ENCODE measurements at places on chromosomes 3 and 15.

DNA sequence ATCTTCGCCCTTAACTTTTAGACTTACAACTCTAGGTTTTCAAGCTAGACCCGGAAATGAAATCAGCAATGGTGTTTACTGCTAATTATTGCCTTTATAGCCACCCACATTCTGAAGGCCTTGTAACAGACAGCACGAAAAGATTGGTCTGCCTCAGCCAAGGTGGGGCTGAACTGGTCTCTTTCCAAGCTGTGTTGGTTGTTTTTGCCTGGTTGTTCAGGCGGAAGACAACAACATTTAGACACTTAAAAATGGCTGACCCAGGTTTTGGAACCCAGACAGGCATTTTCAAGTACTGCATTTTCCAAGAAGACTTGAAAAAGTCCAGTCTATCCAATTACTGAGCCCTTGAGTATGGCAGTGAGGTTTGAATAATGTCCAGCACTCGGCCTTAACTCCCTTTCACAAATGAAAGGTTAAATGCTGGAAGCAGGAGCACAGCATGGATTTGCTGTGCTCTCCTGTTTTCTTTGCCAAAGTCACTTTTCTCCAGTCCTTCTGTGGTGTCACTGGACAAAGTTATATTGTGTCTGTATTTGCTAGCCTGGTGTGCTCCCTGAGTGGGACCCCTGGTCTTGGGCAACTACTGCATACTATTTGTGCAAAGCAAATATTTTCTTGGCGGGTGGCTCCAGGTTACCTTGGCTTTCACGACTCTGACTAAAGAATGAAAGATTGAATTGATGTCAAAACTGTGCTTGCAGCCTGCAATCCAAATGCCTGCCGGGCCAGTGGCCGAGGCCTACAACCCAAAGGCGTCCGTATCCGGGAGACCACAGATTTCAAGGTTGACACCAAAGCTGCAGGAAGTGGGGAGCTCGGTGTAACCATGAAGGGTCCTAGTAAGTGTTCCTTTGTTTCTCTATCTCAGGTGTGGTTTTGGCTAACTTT, 93.5 kb downstream of the FLNB start:
- no peak for DNase-seq

- no peak for DNase-seq
Observed at GRCh38 chr3:64852738-64853137, 164.9 kb upstream of the ADAMTS9 start.

- DNase-seq = no peak
Observed at GRCh38 chr15:93894438-93895036, 336.8 kb upstream of the MCTP2 start.

GRCh38 chr3:64152086-64152485, 73.2 kb downstream of the PRICKLE2 start:
- DNase-seq = no peak

DNA sequence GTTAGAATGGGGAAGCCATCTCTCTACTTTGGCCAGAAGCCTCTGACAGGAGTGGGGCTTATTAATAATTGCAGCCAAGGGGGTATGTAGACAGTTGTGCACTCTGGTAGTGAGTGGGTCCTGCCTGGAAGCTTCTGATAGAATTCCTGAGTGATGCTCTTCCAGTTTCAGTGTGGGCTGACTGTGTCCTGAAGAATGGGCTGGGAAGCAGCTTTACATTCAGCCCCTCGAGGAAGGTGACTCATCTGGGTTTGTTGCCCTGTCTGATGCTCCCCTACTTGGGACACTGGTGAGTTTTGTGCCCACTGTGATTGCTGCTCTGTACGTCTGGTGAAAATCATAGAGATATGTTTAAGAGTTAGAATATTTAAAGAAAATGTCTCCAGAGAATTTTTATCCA, 444.7 kb upstream of the RBMS3 start:
- DNase-seq = no peak

GRCh38 chr3:142081178-142081577, 68.2 kb downstream of the TFDP2 start:
- DNase-seq = no peak

DNA sequence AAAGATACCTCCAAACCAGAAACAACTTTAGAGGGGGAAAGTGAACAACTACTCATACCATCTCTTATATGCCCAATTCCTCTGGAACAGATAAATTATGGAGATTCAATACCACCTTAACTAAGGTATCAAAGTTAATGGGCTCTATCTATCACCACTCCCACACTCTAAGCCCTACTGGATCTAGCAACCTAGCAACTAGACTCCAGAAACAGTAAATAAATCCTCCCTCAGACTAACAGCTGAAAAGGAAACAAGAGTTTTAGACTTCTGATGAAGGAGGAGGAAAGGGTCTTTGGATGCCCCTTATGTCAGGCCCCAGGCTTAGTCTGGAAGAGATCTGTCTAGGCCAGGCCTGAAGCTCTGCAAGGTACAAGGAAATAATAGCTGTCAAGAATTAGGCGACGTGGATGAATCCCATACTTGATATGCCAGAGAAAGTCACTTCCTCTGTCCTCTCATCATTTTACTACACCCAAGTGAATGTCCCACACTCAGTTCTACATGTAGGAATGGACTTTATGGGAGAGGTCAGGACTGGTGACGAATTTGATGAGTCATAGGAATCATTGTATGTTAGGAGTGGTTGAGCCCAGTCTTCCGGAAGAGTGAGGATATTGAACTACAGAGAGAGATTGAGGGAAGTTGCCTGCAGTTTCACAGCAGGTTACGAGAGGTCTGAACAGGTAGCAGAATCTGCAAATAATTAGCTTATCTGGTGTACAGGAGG, 113.8 kb downstream of the AKAP13 start:
- no peak for DNase-seq

DNA sequence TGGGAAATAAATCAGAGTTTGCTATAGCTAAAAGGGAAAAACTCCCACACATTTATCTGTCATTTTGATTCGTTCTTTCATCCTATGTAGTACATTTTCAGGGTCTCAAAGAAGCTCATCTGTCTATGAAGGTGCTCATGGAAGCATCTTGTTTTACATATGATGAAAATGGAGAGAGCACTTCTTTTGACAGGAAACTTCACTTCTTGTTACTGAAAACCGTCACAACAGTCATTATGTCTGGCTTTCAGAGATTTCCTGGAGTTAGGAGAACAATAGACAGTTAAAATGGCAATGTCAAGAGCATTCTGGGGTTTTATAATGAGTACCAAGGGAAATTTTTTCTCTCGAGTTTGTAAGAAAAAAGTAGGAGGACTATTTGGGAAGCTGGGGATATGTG, 83.3 kb downstream of the TMEM108 start:
- DNase-seq = no peak
